ENCODE measurements at places on chromosomes 1 and 21.
A peak's percentile ranks its signal among the peaks of the same experiment; 100 is the strongest.

DNA sequence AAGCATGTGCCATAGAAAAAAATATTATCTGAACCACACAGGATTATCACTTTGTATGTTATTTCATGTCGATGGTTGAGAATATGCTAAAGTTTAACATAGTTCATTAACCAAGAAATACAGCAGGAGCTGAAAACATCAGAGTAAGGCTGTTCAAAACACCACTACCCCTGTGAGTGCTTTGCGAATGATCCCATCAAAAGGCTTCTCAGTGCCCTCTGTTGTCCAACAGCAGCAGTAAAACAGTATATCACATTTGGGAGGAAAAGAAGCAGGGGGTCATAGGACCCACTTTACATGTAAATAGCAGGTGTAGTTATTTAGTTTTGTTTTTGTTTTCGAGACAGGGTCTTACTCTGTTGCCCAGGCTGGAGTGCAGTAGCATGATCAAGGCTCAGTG is 289.4 kb upstream of the FMN2 start:
- DNase-seq, result no peak

GRCh38 chr1:156228501-156228900 is 13.5 kb upstream of the BGLAP start:
- DNase-seq, result no peak

GRCh38 chr1:196043268-196043667 is 565.0 kb downstream of the KCNT2 start:
- DNase-seq, result no peak

DNA sequence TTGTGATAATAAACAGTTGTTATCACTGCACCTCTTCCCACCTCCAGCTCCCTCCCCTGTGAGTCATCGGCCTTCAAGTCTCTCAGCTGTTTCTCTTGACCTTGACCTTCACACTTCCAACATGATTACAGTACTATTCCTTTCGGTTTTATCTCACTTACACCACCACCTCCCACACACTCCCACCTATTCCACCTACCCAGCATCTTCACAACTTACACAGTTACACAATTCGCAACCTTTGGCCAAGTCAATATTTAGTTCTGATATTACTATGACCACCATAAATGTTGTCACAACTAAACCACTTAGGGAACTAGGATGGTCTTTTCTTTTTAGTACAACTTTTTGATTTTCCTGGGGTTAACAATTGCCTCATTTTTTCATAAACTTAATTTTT is 60.2 kb downstream of the RIPK4 start:
- DNase-seq, result peak; percentile 19

DNA sequence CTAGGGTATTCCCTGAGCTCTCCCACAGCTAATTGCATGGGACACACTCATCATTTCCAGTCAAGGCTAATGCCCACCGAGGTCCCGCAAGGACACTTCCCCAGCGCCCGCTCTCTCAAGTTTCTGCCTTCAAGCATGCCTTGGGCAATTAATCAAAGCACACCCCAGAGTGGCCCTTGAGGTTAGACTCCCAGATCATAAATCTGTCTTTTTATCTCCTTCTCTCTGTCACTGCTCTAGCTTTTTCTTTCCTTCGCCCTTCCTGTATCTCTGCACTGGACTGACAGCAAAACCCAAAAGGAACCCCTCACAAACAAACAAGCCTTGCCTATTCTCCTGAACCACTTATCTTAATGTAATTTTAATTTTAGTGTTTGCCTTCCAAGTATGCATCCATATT is 7.9 kb upstream of the EXOSC10 start:
- no peak for DNase-seq

GRCh38 chr21:45850181-45850580 is 131.4 kb upstream of the COL6A1 start:
- no peak for DNase-seq

GRCh38 chr1:43570715-43571114 is 40.0 kb downstream of the PTPRF start:
- DNase-seq, result no peak

DNA sequence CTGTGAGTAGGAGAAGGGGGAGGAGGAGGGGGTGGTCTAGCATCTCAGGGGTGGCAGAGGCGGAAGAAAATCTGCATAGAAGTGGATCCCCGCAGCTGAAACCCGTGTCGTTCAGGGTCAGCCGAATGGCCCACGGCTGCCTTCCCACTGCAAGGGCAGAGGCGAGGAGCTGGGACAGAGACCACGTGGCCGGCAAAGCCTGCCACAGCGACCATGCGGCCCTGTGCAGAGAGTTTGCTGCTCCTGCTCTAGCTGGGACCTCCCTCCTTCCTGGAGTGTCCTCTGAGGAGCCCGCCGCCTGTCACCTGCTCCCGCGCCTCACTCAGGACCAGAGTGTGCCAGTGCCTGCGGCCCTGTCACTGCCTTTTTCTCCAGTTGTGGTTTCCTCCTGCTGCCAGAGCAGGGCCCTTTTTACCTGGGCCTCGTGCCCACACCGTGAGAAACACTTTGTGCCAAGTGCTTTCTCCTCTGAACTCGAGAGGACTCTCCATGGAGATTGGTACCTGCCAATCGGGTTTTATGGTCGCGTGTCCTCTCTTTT is 5.4 kb upstream of the TRPM2 start:
- no peak for DNase-seq
